T47D (cell line): ENCODE measurements at places on chromosomes 11 and 22.

- DNase-seq: no peak
Observed at GRCh38 chr11:9855579-9856287, 191.9 kb downstream of the SWAP70 start.

- DNase-seq: no peak
Observed at GRCh38 chr22:26431261-26431995, 2.4 kb downstream of the ASPHD2 start.

- DNase-seq: no peak
Observed at GRCh38 chr11:101863361-101863760, 51.4 kb upstream of the CEP126 start.

DNA sequence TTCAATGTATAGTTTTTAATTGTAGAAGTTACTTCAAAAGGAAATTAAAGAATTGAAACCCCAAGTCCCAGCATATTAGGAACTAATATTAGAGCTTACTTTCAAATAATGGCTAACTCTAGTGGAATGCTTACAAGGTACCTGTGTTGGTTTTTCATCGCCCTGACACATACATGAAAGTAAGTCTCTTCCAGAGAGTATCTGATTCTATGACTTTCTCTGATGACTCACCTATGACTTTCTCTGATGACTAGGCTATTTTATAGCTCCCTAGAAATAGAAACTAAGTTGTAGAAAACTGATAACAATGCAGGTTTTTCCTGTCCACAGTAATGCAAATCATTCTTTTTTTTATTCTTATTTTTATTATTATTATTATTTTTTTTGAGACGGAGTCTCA, 33.6 kb upstream of the MMP7 start:
- no peak for DNase-seq

DNA sequence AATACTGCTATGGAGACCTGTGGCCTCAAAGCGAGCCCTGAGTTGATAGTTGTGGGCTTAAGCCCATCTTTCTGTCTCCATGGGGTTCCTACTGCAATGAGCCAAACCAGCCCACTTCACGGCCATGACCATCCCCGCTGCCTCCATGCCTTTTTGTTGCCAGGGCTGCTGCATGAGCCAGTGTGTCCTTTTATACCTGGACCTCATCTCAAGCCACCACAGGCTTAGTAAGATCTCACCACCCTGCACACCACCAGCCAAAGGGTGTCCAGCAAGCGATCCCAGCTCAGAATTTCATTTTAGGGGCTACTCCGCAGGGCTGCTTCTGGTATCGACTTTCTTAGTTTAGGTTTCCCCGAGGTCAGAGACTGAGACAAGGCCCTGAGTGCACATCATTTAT, 8.3 kb downstream of the TP53AIP1 start:
- DNase-seq: no peak

DNA sequence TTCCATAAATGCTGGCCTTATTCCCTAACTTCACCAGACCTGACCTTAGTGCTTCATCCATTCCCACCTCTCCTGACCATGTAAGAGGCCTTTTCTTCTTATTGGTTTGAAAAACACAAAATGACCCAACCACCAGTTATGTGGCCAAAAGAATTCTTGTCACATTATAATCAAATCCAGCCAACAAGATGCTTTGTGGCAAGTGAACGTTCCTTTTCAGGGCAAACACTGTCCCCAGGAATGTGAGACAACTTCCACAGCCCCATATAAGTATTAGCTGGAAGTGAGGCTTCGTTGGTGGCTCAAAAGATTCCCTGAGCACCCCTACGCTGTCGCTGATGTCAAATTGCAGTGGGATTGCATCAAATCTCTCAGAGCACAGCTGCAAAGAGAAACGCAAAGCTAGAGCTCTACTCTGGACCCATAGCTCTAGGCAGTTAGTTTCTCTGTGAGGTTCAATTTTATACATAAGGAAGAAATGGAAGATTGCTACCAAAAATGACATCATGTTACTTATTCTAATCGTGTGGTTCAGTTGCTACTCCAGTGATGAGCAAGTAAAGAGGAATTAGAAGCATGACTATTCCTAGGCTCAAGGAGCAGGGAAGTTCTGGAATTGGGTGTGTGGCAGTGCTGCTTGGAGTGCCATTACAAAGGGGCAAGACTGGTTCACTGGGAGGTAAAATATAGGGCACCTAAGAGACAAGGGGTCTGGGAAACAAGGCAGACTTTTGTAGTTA, 26.1 kb downstream of the GLYATL1 start:
- DNase-seq: no peak

- no peak for DNase-seq
Observed at GRCh38 chr22:48889887-48890692, 937.6 kb downstream of the BRD1 start.

GRCh38 chr11:101511065-101511464, 72.7 kb downstream of the TRPC6 start:
- no peak for DNase-seq

DNA sequence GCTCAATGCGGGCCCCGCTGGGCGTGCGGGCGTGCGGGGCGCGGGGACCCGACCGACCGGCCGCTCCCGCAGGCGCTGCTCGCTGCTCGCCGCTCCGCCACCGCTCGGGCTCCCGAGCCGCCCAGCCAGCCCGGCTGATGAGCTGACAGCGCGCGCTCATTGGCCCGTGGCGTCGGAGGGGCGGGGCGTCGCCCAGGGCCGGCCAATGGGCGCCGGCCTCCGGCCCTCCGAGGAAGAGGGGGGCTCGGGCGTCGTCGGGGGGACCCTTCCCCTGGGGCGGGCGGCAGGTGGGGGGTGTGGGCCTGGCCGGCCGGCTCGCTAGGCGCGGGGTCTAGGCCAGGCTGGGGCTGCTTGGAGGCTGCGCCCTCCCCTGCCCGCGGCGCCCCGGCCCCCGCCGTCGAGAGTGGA, at the start of gene SCUBE1:
Gene SCUBE1 (minus strand): TSS at position 111 of the 408 bp plus-strand sequence. CDS start 111 bp downstream, outside the sequence.
- DNase-seq: peak; percentile 64

GRCh38 chr11:73466643-73467042, 90.4 kb downstream of the RELT start:
- no peak for DNase-seq

- DNase-seq: no peak
Observed at GRCh38 chr11:58979222-58979621, 39.9 kb downstream of the GLYATL1 start.

GRCh38 chr11:69167916-69168691, 12.4 kb downstream of the SMIM38 start:
- DNase-seq: no peak

- DNase-seq: no peak
Observed at GRCh38 chr22:46084943-46085827, 65.1 kb upstream of the PPARA start.

DNA sequence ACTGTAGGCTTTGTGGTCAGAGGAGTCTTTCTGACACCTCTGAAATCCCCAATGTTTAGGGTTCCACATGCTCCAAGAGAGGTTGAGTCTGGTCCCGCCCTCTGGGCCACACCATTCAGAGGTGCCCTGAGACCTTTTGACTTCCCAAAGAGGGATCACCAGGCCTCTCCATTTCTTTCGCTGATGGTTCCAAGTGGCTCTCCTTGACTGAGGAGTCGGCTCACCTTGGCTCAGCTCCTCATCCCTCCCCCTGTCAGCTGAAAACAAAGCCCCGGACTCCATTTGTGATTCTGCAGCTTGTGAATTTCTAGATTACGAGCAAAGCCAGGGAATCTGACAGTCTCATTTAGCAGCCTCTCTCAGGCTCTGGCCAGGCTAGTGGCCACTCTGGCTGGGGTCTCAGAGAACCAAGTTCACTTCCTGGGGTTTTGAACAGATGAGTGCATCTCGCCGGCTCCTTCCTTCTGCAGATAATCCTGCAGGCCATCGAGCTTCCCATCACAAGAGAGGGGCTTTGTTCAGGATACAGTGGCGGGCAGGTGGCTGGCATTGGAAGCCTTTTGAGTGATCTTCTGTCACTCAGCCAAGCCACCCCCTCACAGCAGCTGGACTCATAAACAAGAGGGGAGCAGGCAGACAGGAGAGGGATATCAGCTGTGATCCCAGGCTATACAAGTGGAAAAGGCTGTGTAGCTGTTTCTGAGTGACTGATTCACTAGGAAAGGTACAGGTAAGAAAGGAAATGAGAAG, 102.9 kb downstream of the TRIM29 start:
- DNase-seq: no peak

DNA sequence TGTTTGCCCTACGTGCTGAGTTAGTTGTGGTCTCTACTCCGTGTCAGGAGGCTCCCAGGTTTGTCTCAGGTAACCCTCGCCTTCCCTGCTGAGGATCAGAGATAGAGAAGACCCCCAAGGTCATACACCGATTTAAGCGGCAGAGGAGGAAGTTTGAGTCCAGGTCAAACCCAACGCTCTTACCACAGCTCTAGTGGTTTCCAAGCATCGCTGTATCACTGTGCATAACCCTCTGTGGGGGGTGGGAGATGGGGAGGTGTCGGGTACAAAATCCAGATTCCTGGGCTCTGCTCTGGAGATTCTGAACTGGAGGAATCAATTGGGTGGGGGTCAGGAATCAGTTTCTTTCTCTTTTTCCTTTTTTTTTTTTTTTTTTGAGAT, 627 bp downstream of the DNAJC4 start:
- DNase-seq: no peak

GRCh38 chr11:36492724-36493304, 17.3 kb downstream of the TRAF6 start:
- peak; percentile 72 for DNase-seq

DNA sequence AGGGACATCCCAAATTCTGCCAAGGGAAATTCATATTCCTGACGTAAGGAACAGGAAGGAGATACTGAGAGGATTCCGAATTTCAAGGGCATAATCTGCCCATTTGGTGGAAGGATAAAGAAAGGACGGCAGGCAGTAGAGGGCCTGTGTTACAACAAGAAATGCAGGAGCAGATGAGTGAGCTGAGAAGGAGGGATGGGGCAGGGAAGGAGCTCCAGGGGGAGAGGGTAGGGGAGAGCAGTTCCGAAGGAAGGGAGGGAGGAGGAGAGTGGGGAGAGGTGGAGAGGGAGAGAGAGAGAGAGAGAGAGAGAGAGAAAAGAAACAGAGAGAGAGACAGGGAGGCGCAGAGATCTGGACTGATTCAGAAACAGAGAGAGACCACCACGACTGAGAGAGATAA, 843 bp downstream of the OPCML start:
- no peak for DNase-seq
